Psoas muscle (tissue), 8 donors: ENCODE measurements at places on chromosomes 11 and 22.

DNA sequence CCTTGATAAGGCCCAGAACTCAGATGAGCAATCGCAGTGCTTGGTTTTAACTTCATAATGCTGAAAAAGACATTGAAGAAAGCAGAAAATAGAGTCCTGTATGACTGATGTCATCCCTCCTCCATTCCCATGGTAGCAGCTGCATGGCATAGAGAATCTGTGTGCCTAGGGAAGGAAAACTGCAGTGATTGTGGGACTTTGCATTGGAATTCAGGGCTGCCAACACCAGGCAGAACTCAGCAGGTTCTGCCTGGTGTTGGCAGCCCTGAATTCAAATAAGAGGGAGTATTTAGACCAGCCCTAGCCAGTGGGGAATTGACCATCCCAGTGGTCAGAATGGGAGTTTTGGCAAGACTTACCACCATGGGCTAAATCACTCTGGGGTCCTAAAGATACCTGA lies 1016.0 kb downstream of the FAM181B start:
- no peak for DNase-seq

GRCh38 chr11:4991060-4991459 lies 3.6 kb upstream of the OR51L1 start:
- DNase-seq: no peak

GRCh38 chr11:115489466-115489865 lies 14.7 kb downstream of the CADM1 start:
- DNase-seq: no peak

DNA sequence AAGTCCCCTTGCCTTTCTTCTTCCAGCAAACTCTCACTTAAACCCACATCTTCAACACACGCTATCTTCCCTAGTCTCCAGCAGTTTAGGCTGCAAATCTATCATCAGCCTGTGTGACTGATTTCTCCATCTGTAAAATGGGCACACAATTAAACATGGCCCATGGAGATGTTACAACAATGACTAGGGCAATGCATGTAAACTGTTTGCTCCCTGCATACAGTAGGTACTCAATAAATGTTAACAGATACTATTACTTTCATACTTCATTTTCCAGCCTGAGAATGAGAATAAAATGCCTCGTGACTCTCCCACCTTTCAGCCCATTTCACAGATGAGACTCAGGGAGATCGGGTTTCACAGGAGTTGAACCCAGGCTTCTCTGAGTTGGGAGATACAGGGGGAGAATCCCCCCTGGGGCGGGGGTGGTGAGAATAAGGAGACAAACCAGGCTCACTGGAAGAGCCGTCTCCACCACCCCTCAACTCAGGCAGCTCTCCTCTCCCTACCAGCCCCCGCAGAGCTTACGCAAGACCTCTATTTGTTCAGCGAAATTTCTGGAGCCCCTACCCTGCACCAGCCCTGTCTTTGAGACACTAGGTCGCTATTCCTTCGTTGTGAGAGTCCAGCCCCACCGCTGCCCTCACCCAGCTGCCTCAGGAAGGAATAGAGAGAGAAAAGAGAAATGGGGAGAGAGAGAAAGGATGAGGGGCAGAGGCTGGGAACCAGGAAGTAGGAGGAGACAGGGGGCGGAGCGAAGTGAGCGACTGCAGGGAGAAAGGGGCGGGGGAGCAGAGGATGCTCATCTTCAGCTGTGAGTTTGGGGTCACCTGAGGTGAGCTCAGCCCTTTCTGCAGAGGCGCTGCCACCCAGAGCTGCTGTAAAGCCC lies 42.1 kb upstream of the KLHL35 start:
- peak; percentile 84 for DNase-seq

DNA sequence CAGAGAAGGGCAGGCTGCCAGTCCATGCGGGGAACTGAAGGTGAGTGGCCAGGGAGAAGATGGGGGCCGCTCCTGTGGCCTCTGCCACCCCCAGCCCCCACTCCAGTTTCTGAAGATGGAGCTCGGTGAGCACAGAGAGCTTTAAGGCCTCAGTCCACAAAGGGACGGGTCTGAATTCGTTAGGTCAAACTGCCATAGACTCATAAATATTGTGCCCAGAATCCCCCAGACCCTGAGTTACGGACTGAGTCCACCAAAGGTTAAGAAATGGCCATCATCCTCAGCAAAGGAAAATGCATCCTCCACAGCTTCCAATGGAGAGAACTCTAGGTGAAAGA lies 344.2 kb downstream of the BUD13 start:
- no peak for DNase-seq

DNA sequence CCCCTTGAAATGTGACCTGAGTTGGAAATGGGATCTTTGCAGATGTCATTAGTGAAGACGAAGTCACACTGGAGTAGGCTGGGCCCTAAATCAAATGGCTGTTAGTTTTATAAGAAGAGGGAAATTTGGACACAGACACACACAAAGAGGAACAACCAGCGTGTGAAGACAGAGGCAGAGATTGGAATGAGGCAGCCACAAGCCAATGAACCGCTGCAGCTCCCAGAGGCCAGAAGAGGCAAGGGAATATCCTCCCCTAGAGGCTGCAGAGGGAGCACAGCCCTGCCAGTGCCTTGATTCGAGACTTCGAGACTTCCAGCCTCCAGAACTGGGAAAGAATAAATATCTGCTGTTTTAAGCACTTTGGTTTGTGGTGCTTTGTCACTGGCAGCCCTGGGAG lies 484.5 kb downstream of the MN1 start:
- no peak for DNase-seq
